ENCODE measurements at places on chromosomes 2 and 18. TPM values are rescaled to one million over a fixed set of nuclear protein-coding genes. Genes with fewer than 3 reads are reported as not detected.

DNA sequence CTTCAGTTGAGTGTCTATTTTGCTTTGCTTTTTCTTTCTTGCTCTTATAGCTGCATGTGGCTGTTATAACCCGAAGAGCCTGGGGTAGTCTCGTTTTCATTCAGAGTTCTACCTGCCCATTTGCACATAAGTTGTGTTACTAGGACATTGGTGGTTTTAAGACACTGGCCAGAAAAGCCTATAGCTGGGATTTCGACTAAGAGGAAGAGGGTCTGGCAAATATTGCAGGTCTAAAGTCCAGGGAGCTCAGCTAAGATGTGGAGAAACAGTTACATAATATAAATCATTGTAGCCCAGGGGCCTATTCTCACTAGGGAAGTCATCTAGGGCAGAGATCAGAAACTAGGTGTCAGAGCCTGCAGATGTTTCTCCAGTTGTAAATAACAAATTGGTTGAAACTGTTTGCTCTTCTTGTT is 120.8 kb downstream of the BABAM2 start:
- no peak for DNase-seq

GRCh38 chr18:73514449-73514848 is 633.2 kb downstream of the FBXO15 start:
- no peak for DNase-seq

- DNase-seq, result no peak
Measured at GRCh38 chr2:64593035-64593655, 60.6 kb downstream of the SERTAD2 start.

Gene FOXI3
- not detected for total RNA-seq

Gene IL1R1
- total RNA-seq, result 20.8 TPM

Gene PRKAG3
- not detected for total RNA-seq

- DNase-seq, result no peak
Measured at GRCh38 chr2:83595121-83595690, 863.9 kb downstream of the SUCLG1 start.

Gene REV1
- 30.0 TPM for total RNA-seq

DNA sequence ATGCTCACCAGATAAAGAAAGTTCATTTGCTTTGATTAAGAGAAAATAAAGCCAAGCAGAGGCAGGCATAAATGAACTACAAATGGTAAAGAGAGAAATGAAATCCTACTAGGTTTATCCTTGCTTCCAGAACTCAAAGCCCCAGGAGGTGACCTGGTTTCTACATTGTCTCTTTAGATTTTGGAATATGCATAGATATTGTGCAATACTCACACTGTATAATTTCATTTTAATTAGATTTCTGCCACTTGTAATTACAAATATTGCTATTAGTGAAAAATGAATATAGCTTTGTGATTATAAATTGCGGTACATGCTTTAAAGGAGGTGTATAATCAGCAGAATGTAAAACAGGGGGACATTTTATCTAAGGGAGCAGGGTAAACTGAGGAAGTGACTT is 76.9 kb upstream of the NRXN1 start:
- no peak for DNase-seq

DNA sequence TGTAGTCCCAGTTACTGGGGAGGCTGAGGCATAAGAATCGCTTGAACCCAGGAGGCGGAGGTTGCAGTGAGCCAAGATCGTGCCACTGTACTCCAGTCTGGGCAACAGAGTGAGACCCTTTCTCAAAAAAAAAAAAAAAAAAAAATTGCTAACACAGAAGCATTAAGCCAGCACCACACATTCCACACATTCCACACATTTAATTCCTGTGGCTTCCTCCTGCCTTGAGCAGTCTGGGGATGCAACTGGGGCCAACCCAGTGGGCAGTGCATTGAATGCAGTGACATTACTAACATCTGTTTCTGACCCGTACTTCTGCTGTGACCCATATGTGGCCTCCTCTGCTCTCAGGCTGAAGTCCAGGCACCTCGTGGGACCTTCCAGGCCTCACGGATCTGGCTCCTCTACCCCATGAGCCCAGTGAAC is 107.0 kb downstream of the BCL2L11 start:
- no peak for DNase-seq

- DNase-seq, result peak; percentile 69
Measured at GRCh38 chr2:30862054-30862651, 54.9 kb upstream of the CAPN13 start.

- DNase-seq, result peak; percentile 12
Measured at GRCh38 chr2:88070055-88070454, 2.4 kb downstream of the SMYD1 start.

DNA sequence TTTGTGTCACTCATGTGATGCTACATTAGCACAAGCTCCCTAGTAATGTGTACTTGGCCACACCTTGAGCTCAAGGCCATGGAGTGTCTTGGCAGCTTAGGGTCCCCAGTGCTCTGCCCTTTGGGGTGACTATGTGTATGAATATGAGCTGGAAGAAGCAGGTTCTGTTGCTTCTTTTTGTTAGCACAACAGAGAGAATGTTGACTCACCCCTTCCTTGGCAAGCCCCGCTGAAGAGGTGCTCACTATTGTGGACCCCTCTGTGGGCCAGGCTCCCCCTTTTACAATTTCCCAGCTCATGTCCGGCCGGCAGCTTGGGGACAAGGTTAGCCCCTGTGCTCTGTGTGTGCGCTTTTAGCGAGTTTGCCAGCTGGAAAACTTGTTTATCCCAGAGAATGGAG is 48.1 kb downstream of the DGKD start:
- DNase-seq, result no peak

DNA sequence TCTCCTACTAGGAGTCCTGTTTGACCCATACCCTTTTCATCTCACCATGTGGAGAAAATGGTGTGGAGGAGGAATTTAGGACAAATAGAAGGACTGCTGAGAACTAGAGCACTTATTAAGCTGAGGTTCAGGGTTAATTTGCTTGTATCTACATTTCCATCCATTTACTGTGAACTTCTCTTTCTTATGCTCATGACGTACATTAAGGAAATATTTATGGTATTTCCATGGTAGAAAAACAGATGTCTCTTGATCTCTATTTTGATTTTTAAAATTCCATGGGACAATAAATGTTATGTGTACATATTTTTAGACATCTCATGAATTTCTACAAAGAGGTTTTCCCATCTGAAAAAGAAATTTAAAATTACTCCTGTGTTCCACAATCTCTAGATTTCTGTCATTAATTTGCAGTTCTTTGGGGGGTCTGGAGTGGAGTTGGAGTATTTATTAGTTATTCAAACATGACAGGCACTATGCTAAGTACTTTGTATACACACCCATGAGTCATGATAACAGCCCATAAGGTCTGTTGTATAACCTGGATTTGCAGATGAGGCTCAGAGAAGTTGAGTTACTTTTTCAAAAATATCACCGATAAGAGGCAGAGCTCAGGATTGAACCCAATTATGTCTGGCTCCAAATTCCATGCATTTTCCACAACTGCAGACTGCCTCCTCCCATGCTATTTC is 112.6 kb downstream of the COPS8 start:
- no peak for DNase-seq

GRCh38 chr2:46471-47345 is at the start of gene FAM110C:
FAM110C (minus strand) TSS chr2:46505; CDS start chr2:46385, 120 bp downstream.
- peak; percentile 59 for DNase-seq

- no peak for DNase-seq
Measured at GRCh38 chr2:180038997-180039396, 31.9 kb upstream of the CWC22 start.

DNA sequence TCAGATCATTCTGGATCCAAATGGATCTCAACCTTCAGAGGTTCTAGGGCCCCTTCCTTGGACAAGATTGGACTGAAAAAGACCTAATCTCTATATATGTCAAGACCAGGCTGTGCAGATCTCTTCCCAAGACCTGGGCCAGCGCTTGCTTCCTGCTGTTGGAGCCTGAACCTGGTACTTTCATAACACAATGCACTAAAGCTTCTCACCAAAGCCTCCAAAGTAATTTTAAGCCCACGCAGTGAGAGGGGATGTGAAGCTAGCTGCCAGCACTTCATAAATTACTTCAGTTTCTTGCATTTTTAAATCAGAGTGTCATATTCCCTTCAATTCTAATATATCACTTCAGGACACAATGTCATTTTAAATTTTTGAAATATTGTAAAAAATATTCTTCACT is 50.7 kb downstream of the LRRC30 start:
- DNase-seq, result no peak

- DNase-seq, result no peak
Measured at GRCh38 chr2:8648441-8649213, 33.2 kb upstream of the ID2 start.

DNA sequence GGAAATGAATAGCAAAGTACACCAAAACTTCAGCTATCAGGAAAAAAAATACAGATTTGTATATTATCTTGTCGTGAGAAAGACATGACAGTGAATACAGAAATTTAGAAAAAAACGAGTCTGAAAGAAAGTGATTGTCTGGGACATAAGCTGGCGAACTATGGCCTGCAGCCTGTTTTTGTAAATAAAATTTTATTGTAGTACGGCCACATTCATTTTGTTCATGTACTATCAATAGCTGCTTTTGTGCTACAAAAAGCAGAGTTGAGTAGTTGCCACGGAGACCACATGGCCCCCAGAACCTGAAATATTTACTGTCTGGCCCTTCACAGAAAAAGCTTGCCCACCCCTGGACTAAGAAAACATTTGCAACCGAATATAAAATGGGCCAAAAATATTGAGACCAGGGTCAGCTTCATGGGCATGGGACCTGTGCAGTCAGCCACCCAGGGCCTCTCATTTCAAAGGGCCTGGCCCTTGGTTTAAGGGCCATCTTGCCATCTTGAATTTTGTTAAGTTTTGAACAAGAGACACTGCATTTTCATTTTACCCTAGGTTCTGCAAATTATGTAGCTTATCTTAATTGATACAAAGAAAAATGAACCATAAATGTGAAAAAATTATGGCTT is 17.9 kb downstream of the ANTXR1 start:
- no peak for DNase-seq

- DNase-seq, result no peak
Measured at GRCh38 chr2:170950221-170950761, 21.2 kb downstream of the GORASP2 start.

DNA sequence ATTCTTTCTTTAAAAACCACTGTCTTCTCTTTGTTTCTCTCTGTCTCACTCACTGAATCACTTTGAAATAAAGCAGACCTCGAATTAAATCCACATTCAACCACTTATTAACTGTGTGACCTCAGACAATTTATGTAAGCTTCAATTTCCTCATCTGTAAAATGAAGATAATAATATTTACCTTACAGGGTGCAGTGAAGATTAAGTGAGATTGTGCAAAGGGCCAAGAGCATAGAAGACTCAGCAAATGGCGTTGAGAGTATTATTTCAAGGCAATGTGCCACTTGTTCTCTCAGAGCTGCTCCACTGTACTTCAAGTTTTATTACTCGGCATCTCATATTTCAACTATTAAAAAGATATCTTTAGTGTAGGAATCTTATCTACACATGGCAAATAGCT is 454.2 kb upstream of the HNRNPA3 start:
- DNase-seq, result no peak

Gene GPAT2
- 8.4 TPM for total RNA-seq

Gene TMEM17
- total RNA-seq, result 0.25 TPM
